ENCODE measurements at places on chromosomes 16 and 17.

- no peak for DNase-seq
These were observed 162.0 kb upstream of the ZKSCAN2 start for GRCh38 chr16:25419681-25420080.

- peak; percentile 12 for DNase-seq
These were observed 5.5 kb downstream of the TAC4 start for GRCh38 chr17:49842371-49842770.

GRCh38 chr16:58339452-58339981 lies 44.7 kb upstream of the PRSS54 start:
- no peak for DNase-seq

- DNase-seq: peak; percentile 5
These were observed 173.6 kb downstream of the IRF8 start for GRCh38 chr16:86072328-86073102.

DNA sequence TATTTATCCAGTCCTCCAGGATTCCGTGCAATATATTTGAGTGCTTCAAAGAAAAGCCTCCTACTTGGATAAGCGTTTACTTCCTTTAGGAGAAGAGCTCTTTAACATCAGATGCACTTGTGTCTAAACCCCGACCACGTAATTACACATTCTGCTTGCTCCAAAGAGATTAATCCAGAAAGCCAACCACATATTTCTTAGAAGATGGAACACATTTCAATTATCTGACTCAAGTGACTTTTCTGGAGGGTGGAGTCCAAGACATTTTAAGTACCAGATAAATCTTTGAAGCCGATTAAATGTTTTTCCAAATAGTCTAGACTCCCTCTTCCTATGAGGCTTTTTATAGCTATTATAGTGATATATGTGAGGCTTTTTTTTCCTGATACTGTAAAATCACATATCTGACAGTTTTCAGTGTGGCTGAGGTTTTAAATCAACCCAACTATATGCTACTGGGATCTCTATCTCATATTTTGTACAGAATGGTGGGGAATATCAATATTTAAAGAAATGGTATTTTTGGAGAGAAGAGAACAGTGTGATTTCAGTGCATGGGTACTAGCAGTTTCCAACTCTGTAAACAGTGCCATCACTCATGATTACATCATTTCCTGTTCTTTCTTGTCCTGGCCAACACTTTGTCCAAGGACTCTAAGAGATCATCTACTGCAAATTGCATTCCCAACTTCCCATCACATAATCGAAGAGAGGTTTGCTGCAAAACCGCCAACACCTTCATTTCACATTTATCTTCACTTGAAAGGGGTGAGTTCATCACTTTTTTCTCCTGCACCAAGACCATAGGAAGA lies 192.4 kb upstream of the HSBP1 start:
- DNase-seq: no peak

DNA sequence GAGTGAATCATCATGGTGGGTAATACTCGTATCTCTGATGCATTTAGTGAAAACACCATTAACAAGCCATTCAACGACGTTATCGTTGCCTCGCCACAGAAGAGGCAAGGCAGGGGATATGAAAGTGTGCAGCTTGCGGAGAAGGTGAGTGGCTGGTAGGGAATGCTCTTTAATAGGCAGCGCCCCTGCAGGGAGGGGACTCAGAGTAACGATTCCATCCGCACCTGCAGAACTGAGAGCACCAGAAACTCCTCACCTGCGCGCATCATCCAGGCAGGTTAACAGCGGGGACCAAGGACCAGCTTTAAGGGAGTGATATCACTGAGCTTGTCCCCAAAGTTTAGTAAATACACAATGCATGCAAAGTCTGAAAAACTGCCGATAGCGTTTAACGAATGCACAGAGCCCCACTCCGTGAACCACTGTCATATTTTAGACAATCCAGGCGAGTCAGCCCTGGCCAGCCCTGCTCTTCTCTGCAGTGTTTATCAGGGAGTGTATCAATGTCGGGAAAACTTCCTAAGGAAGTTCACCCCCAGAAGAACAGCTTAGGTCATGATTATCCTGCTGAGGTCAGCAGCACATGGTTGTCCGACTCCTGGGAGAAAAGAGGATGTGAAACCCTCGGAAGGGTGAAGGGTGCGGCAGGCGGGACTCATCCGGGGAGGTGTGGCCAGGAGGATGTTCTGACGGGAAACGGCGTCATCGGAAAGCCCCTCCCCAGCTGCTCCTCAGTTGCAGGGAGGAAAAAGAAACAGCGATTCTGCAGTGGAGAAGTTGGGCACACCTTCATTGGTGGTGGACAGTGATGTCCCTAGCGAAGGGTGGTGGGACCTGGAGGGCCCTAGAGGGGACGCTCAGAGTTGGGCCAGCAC lies 68.5 kb upstream of the DNAH17 start:
- no peak for DNase-seq

- no peak for DNase-seq
These were observed 270.7 kb upstream of the SOX9 start for GRCh38 chr17:71849783-71850768.

DNA sequence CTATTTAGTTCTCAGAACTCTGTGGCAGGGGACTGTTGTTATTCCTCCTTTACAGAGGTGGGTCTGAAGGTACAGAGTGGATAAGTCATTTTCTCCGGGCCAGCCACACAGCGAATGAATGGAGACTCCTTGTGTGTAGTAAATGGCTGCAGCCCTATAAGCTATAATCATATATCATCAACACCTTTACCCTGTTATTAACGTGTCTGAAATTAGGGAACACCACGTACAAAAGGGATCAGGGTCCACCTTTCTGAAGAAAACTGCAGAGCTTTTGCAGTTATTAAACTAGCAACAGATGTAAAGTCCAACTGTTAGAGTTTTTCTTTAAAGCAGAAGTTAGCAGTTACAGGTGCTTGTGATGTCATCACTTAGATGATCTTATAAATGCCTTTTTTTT lies 696.7 kb downstream of the MAF start:
- DNase-seq: no peak

DNA sequence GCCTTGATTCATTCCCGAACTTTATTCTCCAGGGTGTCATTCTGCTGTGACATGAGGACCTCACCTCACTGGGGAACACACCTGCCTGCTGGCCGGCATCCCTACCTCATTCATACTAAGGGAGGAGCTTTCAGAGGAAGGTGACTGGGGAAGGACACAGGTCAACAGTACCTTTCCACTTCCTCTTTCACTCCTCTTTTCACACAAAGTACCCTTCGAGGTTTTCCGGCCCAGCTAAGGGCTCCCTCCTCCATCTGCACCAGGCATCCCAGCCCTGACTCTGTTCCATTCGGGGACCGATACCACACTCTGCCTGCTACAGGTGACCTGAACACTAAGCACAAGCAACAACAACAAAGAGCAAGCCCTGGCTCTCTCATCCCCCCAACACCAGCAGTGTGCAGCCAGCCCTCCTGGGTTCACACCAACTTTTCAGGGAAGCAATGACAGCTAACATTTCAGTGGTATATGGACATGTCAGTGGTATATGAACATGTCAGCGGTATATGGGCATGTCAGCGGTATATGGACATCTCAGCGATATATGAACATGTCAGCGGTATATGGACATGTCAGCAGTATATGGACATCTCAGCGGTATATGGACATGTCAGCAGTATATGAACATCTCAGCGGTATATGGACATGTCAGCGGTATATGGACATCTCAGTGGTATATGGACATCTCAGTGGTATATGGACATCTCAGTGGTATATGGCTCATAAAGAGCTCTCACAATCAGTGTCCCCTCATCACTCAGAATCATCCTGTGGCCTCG lies 16.0 kb downstream of the TRIM25 start:
- no peak for DNase-seq

GRCh38 chr17:27546624-27547300 lies 84.2 kb upstream of the LGALS9 start:
- DNase-seq: no peak

GRCh38 chr16:11262915-11263314 lies 6.2 kb downstream of the TNP2 start:
- no peak for DNase-seq

- DNase-seq: no peak
These were observed 4.7 kb downstream of the CHD3 start for GRCh38 chr17:7893187-7893880.

- DNase-seq: no peak
These were observed 1.5 kb upstream of the PSMD3 start for GRCh38 chr17:39979016-39979670.

DNA sequence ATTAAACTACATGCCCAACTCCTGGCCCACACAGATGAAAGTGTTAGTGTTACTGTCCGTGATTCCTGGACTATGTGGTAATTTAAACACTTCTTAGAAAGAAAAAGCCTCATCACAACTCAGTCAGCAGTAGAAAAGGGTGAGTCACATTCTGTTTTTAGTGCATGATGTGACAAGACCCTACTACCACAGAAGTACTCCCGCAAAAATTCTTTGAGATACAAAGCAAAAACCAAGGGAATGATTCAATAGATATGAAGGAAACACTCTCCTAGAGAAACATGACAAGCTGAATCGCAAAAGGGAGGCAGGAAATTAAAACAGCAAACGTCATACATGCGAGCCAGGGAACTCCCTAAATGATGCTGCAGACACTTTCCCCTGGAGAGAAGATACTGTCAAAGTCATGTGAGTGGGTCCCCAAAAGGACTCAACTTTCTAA lies 14.4 kb downstream of the SNN start:
- no peak for DNase-seq

GRCh38 chr17:81200695-81201580 lies 21.8 kb downstream of the CEP131 start:
- peak; percentile 66 for DNase-seq

DNA sequence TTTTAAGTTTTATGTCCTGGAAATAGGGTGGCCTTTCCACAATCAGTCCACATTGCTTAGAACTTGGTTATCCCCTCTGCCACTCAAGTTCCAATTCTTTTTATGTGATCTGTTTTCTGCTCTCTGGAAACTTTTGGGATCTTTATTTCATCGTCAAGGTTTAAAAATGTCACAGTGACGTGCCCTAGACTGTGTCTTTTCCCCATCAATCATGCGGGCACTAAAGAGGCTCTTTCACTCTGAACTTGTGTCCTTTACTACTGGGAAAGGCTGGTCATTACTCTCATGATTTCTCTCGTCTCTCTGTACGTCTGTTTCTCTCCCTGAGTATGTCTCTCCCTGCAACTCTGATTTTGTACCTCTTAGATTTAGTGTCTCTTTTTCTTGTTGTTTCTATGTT lies 189.8 kb upstream of the AXIN2 start:
- DNase-seq: no peak

GRCh38 chr17:61625564-61625963 lies 34.5 kb upstream of the NACA2 start:
- DNase-seq: no peak

- no peak for DNase-seq
These were observed 4.5 kb downstream of the FBXL19 start for GRCh38 chr16:30927789-30928378.

GRCh38 chr16:54890381-54890780 lies 40.3 kb upstream of the IRX5 start:
- no peak for DNase-seq

- no peak for DNase-seq
These were observed 611 bp downstream of the RRAD start for GRCh38 chr16:66924527-66925321.

Data from AML-193 (cell line).